ENCODE measurements at places on chromosomes 2 and 18.

- DNase-seq = no peak
Observed at GRCh38 chr18:40911582-40912254, 1043.3 kb upstream of the PIK3C3 start.

DNA sequence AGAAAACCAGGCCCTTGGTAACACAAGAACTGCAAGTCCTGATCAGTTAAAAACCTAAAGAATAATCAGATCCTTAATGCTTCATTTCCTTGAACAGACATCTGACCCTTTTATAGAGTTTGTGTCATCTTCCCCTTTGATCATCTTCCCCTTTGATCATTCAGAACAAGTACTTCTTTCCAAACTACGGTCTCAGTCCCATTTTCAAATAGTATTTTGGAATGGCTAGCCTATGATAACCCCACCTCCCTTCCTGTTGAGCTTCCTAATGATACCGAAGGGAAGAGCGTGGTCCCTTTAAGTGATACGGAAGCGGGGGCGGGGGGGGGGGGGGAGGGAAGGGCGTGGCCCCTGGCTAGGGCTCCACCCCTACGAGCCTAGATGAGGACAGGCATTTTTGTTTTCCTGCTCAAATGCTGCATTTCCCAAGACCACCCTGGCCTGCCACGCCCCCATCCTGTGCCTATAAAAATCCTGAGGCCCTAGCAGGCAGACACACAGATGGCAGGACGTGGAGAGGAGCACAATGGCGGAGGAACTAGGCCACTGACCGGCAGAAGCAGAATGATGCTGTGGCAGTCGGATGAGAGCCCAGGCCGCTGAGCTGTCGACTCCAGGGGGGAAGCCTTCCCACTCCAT is 24.1 kb upstream of the CHRNA1 start:
- no peak for DNase-seq

- no peak for DNase-seq
Observed at GRCh38 chr2:128516938-128517337, 198.3 kb upstream of the HS6ST1 start.

- no peak for DNase-seq
Observed at GRCh38 chr2:157831573-157832315, 44.4 kb downstream of the ACVR1 start.

DNA sequence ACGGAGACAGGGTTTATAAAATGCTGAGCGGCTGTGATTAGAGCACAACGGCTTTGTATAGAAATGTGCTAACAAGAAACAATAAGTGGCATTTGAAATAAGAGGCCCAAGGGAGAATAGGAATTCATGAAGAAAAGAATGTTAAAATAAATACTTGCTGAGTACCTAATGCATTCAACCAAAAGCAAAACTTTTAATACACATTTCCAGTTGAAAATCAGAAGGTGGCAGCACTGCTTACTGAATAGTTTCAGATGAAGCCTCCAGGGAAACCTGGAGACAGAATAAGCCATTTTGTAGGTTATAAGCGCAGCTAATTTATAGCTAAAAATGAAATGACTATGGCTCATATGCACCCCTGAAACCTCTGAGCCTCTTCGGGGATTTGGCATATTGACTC is 286.6 kb downstream of the DPP10 start:
- DNase-seq = no peak

GRCh38 chr2:23321751-23322150 is 63.2 kb upstream of the KLHL29 start:
- no peak for DNase-seq

DNA sequence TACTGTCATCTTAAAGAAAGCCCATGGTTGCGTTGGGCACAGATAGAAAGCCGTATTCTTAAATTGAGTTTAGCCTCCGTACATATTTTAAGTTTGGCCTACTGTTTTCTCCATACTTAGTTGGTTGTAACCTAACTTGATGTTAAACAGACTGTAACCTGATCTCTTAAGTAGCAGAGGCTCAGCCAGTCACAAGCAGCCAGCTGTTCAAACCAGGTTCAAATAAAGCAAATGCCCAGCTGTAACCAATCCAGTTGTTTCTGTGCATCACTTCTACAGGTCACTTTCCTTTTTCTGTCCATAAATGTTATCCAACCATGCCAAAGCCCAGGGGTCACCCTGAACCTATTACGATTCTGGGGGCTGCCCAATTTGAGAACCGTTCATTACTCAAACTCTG is 10.0 kb upstream of the THADA start:
- DNase-seq = no peak

- DNase-seq = no peak
Observed at GRCh38 chr2:236621786-236622185, 52.2 kb downstream of the ACKR3 start.

All from femur (tissue), 1 donor.